Epithelial cell of proximal tubule (primary cell): ENCODE measurements at places on chromosomes 7 and 10.

GRCh38 chr7:135971366-135971725 lies 5.8 kb downstream of the MTPN start:
- no peak for DNase-seq

GRCh38 chr7:149882248-149883047 lies 8.7 kb downstream of the ATP6V0E2 start:
- no peak for DNase-seq

GRCh38 chr7:37833107-37833817 lies 15.1 kb upstream of the NME8 start:
- DNase-seq: no peak

- DNase-seq: no peak
These were observed 1.9 kb downstream of the MAGI2 start for GRCh38 chr7:79451580-79451979.

- no peak for DNase-seq
These were observed 37.9 kb downstream of the PNLIPRP3 start for GRCh38 chr10:116465546-116465945.

DNA sequence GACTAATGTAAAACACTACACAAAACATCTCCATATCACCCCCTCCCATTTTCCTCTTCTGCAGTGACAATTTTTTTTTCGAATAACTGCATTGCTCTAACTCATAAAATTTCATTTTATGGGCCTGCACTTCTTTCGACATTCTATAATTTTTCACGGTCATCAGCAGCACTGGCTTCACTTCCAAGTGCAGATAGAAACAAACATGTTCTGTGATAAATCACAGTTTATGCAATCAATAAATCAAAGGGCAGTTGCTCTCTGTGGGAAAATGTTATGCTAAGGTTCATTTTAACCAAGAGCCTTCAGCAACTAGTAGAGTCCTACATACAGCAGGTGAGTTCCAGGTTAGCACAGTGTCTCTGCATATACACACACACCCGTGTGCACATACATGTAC lies 100.1 kb downstream of the GPAM start:
- DNase-seq: no peak

DNA sequence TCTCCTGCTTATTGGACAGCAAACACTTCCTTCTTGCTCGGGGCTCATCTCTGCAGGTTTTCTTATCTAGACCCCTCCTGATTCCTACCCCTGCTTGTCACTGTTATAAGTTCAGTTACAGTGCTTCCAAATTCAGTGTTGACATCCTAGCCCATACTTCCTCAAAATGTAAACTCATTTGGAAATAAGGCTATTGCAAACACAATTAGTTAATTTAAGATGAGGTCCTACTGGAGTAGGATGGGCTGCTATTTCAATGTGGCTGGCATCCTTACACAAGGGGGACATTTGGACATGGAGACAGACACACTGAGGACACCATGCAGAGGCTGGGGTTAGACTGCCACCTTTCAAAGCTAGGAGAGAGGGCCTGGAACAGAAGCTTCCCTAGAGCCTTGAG lies 85.2 kb upstream of the NPVF start:
- DNase-seq: no peak

DNA sequence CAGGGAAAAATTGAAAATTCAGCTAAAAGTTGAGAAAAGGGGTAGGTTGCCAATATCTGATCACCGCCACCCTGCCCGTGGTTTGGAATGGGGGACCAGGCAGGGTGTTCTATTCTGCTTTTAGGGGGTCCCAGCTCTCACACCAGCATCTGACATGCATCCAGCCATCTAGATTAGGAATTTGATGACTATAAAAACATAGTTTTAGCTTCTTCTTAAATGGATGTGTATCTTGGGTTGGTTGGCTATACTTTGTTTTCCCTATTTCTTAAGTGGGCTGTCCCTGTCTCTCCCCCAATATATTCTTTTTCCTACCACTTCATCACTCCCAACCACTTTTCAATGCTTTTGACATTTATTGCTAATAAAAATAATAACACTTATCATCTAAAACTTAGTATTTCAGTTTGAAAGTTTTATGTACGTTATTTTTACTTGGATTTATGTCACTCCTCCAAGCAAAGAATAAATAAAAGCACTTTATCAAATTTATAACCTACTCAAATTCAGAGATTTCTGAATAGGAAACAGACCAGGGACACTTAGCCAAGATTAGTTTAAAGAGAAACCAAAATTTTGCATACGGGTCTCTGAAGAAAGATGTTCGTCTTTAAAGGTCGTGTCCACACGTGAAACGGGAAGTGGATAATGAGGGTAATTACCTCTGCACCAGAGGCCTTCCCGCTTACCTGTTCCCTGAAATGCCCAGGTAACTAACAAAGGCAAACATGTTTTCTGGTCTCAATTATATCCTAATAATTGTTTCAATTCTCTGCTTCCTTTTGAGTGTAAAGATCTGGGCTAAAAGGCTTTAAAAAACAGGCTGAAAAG lies 233.2 kb upstream of the AUTS2 start:
- no peak for DNase-seq

DNA sequence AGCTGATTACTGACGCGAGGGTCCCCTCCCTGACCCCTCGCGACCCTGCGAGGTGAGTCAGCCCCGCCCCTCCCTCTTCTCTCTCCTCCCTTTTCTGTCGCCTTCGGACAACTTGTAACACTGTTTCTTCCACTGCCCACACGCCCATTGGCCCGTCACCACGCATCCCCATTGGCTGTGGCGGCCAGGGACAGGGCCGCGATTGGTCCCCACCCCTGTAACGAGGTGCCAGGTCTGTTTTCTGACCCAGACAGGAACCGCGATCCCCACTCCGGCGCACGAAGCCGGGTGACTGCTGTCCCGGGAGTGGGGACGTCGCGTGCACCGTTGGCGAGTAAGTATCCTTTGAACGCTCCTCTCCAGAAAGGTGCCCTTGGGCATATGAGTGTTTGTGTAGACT lies at the start of gene STRA8:
TSS of gene STRA8 (plus strand) at position 269 of the 400 bp plus-strand sequence. CDS start 6,687 bp downstream, outside the sequence.
- DNase-seq: no peak

- DNase-seq: no peak
These were observed 4.6 kb downstream of the STEAP2 start for GRCh38 chr7:90216080-90216674.

GRCh38 chr7:15848362-15848761 lies 161.9 kb upstream of the MEOX2 start:
- DNase-seq: no peak

DNA sequence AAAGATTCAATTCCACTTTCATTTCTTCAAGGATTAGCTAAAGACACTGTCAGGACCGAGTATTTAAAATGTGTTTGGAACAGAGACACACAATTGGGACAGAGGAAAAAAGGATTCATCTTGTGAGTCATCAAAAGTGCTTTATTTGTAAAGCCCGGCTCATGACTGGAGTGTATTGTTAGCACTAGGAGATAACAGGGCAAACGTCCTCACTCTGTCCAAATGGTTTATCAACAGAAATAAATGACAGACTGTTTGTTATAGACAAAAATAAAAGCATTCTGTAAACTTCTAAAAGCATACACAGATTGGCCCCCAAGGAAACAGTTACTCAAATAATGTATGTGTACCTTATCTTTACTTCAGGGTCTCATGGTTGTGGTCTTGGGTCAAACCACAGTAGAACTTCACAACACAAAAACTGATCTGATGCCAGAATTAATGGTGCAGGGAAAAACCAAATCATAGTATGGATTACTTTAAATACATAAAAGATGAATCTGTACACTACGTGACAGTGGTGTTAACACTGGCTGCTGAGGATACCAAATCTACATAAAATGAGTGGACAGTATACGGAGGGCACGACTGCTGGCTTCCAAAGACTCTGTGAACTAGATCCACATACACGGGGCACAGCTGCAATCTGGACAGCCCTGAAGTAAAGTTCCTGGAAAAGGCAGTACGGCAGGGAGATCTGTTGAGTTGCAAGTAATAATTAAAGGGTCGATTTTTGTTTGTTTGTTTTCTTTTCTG lies 179.4 kb downstream of the PIP4K2A start:
- no peak for DNase-seq

GRCh38 chr10:7388602-7389001 lies 22.2 kb downstream of the SFMBT2 start:
- no peak for DNase-seq

DNA sequence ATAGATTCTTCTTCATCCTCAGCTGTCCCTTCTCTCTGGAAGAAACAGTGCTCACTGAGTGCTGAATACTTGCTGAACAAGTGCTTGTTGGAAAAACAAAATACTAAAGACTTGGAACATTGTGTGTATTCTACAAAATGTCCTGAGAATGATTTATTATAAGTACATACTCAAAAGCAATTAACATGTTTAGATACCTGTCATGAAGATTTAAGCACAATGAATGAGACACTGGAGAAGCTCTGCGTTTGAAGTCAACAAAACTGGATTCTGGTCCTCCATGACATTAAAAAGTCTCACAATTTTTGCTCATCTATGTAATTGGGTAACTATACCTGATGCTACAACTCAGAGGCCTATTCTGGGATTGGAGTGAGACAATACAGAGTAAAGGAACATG lies 34.8 kb upstream of the LAMB1 start:
- DNase-seq: no peak

GRCh38 chr7:104038136-104038535 lies 48.7 kb upstream of the RELN start:
- no peak for DNase-seq

- DNase-seq: no peak
These were observed 334.4 kb downstream of the ADARB2 start for GRCh38 chr10:1402816-1403507.

GRCh38 chr7:42456267-42456666 lies 219.3 kb upstream of the GLI3 start:
- DNase-seq: no peak

GRCh38 chr7:108805808-108806397 lies 236.2 kb downstream of the DNAJB9 start:
- no peak for DNase-seq

DNA sequence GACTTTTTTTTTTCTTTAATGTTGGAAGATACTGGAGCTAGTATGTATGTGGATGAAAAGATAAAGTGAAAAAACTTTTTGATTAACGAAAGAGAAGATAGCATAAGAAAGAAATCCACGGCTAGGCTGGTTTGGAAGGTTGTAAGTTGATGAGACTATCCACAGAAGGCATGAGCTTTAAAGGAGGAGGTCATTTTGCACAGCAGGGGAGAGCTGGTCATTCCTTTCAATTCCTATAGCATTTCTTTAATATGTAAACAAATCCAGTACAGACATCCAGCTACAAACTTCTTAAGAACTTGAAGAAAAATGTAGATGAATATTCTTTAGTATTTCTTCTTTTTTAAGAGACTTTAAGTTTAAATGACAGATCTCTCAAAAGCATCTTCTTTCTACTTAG lies 281.3 kb downstream of the CACNA2D1 start:
- no peak for DNase-seq

DNA sequence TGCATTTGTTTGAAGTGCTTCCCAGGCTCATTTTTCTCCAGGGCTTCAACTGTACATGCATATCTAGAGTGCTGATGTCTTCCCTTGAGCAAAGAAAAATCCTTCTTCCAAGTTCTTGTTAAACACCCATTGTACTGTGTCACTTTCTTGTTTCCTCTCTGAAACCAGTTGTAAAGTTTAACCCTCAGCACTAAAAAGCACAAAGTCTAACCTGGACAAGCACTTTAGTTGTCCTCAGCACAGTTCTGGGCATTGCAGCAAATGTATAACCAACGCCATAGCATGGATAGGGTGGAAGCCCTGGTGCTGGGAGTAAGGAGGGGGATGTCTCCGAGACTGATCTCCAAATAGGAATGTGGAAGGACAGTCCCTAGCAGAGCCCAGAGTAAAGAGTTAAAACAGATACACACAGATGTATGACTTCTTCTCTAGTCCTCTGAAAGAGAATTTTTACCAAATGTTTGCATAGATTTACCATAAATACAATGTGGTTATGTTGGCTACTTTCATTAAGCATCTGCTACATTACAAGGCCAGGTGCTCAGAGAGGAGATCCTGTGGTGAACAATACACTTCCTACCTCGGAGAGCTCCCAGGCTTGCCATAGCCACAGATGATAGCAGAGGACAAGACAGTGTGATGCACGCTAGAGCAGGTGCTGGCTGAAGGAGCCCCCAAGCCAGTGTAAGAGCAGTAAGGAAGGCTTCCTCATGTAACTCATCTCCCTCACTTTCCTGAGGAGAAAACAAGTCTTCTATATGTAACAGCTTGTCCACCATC lies 57.0 kb downstream of the DNAJC12 start:
- DNase-seq: no peak

- no peak for DNase-seq
These were observed 125.5 kb downstream of the CLEC2L start for GRCh38 chr7:139648941-139649425.

DNA sequence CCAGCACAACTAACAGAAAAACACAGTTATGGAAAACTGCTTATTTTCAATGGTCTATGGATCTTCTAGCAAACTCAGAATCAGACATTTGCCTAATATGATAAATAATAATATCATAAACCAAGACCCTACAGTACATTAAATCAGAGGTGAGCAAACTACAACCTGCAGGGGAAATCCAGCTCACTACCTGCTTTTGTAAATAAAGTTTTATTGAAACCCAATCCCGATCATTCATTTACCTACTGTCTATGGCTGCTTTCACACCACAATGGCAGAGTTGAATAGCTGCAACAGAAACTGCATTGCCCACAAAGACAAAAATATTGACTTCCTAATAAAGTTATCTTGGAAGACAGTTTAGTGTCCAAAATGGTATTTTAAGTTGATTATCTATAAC lies 108.5 kb downstream of the ELAPOR2 start:
- no peak for DNase-seq

GRCh38 chr7:90111-91063 lies 102.0 kb upstream of the FAM20C start:
- peak; percentile 16 for DNase-seq

- DNase-seq: no peak
These were observed 225.4 kb downstream of the TCERG1L start for GRCh38 chr10:131086094-131086493.

DNA sequence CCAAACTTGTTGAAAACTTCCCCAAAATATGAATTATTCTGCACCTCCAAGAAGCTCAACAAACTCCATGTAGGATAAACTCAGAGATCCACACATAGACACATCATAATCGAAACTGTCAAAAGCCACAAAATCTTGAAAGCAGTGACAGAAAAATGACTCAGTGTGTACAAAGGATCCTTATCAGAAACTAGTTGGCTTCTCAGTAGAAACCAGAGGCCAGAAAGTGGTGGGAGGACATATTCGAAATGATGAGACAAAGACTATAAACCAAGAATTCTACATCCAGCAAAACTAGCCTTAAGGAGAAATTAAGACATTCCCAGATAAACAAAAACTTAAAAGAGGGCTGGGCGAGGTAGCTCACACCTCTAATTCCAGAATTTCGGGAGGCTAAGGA lies 38.5 kb downstream of the MCMBP start:
- DNase-seq: no peak

GRCh38 chr10:73209705-73210104 lies 37.4 kb downstream of the DNAJC9 start:
- DNase-seq: peak; percentile 50

DNA sequence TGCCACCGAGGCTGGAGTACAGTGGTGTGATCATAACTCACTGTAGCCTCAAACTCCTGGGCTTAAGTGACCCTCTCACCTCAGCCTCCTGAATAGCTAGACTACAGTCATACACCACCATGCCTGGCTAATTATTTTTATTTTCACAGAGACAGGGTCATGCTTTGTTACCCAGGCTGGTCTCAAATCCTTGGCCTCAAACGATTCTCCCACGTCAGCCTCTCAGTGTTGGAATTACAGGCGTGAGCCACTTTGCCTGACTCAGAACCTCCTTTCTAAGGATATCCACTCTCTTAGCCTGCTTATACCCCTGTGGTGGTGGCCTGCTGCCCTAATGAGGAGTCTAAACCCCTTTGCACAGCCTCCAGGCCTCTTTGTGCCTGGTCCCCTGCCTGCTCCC lies 4.2 kb upstream of the IGFBP1 start:
- DNase-seq: peak; percentile 79

- no peak for DNase-seq
These were observed 9.2 kb upstream of the SVIL start for GRCh38 chr10:29643771-29644501.
